Stimulated activated CD4-positive, alpha-beta T cell treated with anti-CD3 and anti-CD28 coated beads, Interleukin-12 subunit alpha, Interleukin-12 subunit beta, amount 100 ng/mL, for 24 hours (primary cell): ENCODE measurements at places on chromosomes 2 and 18.

DNA sequence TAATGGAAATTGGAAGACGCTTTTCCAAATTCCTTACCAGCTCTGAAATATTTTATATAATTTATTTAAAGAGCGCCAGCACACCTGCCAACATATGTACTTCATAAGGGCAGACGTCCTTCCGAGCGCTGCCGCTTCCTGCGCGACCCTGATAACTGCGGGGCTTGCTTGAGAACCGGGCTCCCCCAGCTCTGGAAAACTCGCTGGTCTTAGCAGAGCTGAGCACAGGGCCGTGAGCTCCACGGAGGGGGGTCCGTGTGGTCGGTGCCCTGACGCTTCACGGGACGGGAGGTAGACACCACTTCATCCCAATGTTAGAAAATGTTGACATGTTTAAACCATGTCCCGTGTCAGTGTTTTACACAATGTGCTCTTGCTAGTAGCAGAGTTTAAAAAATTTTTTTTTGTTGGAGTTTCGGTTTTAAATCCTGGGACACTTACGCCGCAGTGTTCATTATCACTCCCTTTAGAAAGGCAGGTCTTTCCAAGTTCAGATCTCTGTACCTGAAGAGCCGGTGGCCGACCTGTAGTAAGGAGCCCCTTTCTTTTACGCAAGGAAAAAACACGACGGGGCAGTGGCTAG lies 1.6 kb downstream of the NFATC1 start:
- no peak for DNase-seq

DNA sequence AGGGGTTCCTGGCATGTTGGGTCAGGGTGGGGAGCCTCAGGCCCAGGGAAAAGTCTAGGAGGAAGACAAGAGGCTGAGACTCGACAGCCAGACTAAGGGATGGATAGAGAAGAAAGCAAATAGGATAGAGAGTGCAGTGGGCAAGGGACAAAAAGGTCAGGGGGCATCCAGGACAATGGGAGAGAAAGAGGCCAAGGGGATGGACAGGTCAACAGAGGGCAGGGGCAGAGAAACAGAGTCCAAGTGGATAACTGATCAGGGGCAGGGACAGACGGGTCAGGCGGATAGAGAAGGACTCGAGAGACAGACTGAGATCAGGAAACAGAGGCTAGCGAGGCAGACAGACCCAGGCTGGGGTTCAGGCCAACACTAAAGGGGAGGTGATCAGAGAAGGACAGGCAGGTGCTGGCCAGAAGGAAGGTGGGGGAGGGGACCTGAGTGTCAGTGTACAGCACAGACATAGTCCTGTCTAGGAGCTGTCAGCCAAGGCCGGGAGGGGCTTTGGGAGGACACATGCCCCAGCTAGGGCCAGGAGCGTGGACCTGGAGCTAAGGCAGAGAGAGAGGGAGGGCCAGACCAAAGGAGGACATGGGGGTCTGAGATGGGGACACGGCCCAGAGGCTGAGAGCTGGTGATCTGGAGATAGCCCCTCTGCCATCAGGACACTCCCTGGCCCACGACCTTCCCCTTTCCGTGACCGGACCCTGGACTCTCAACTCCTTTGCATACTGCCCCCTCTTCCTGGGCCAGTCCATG lies 12.2 kb downstream of the ASIC4 start:
- no peak for DNase-seq

GRCh38 chr2:26355038-26355995 lies 8.7 kb upstream of the ADGRF3 start:
- no peak for DNase-seq

- DNase-seq, result no peak
Observed at GRCh38 chr2:24024996-24025663, 15.2 kb downstream of the MFSD2B start.

GRCh38 chr2:152468899-152469692 lies 134.1 kb downstream of the FMNL2 start:
- DNase-seq, result no peak

DNA sequence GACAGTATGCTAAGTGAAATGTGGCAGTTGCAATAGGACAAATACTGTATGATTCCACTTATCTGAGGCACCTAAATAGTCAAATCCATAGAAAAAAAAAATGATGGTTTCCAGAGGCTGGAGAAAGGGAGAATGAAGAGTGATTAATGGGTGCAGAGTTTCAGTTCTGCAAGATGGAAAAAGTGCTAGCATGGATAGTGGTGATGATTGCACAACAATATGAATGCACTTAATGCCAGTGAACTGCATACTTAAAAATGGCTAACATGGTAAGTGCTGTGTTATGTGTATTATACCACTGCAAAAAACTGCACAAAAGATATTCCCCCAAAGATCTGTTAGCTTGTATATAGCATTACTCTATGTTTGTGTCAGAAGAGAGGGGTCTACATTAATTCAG lies 185.4 kb downstream of the INHBB start:
- DNase-seq, result no peak

DNA sequence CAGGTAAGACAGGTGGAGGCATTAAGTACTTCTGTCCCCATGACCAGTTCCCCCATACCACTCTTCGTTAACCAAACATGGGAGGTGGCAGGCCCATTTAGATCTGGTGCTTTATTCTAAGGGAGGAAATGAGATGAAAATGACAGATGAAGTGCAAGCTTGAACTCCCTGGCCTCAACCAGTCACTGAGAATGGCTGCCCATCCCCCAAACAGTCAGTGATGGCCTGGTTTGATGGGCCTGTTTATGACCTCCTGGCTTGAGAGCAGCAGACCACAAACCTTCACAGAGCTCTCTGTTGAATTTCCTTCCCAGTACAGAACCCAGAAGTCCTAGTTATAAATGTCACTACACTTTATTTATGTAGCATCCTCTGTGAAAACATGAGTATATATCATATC lies 31.1 kb downstream of the EPAS1 start:
- no peak for DNase-seq

DNA sequence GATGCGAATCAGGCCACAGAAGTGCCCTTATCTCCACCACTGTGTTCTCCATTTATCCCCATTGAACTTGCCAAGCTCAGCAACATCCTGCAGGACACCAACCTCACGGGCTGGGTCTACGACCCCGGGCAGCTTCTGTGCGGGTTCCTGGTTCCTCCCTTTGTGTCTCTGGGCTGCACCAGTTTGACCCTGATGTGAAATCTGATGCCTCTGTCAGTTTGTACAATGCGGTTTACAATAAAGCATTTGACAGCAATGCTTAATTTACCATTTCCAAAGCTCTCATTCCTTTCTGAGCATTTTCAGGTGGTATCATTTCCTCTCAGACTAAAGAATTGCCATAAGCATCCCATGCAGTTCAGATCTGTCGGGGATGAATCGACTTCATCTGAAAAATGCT lies 3.3 kb upstream of the TMEM18 start:
- no peak for DNase-seq

GRCh38 chr2:9160732-9161131 lies 45.9 kb upstream of the ASAP2 start:
- no peak for DNase-seq

DNA sequence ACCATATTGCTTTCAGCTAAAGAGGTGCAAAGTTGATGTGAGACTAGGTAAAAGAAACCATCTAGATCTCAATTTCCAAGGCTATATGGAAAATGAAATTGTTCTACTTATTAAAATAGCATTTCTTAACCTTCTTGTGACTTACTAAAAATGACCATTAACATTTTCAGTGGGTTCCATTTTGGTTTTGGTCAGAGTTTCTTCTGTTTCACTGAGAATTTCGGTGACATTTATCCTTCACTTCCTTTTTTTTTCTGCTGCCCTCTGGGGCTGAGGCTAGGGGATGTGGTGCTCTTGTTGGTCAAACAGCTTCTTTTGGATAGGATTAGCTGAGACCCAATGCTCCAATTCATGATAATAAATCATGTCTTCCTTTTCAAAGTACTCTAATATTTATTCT lies 44.3 kb upstream of the REL start:
- DNase-seq, result no peak

GRCh38 chr2:44055664-44056063 lies 59.9 kb upstream of the LRPPRC start:
- no peak for DNase-seq

- no peak for DNase-seq
Observed at GRCh38 chr2:130842770-130843169, 6.1 kb downstream of the ARHGEF4 start.

GRCh38 chr2:196233805-196234475 lies 62.6 kb upstream of the STK17B start:
- DNase-seq, result no peak

- no peak for DNase-seq
Observed at GRCh38 chr2:48529676-48530032, 300 bp upstream of the STON1 start.

GRCh38 chr2:73293534-73294171 lies at the start of gene EGR4:
Gene EGR4 (minus strand): TSS chr2:73293548. CDS start chr2:73293317, 231 bp downstream.
- peak; percentile 87 for DNase-seq

DNA sequence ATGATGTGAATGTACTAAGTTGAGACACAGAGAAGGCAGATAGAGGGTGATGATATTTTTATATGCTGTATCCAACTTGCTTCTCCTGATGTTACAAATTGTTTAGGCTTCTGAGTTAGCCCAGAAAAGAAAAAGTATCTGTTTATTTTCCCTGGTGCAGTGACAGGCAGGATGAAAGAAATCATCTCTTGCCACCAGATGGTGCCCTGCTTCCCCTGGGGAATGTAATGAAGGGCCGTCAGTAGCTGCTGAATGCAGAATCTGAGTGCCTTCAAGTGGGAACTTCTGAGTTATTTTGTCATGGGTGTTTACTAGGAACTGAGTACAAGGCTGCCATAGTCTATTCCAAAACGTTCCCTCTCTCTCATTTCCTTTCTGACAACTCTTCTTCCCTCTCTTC lies 525.6 kb downstream of the MBD2 start:
- no peak for DNase-seq

GRCh38 chr2:33204945-33205344 lies 258.2 kb downstream of the LTBP1 start:
- DNase-seq, result no peak

- DNase-seq, result no peak
Observed at GRCh38 chr2:157764386-157764785, 111.7 kb downstream of the ACVR1 start.

DNA sequence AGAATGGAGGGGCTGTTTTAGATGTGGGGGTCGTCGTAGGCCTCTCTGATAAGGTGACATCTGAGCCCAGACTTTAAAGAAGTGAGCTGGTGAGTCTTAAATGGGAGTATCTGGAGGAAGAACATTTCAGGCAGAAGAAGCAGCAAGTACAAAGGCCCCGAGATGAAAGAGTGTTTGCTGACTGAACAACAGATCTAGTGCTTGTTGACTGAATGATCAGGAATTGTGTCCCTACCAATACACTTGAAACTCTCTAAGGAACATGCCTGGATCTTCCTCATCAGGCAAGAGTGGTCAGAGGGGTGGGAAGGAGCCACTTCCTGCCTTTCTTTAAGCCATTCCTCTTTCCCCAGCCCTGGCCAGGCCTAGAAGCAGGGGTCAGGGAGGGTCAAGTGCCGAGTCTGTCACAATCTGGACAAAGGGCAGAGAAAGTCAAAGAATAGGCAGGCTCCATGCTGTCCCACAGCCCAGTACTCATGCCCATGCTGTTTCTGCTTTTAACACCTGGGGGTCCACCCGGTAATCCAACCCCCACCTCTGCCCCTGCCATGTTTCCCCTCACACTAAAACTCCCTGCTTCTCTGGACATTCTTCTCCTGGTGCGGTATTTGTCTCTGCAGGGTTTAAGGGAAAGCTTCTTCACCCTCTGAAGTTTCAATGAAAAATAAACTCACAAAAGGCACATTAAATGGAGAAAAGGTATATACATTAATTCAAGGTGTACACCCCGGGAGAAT lies 3.0 kb upstream of the TMEM37 start:
- DNase-seq, result no peak

DNA sequence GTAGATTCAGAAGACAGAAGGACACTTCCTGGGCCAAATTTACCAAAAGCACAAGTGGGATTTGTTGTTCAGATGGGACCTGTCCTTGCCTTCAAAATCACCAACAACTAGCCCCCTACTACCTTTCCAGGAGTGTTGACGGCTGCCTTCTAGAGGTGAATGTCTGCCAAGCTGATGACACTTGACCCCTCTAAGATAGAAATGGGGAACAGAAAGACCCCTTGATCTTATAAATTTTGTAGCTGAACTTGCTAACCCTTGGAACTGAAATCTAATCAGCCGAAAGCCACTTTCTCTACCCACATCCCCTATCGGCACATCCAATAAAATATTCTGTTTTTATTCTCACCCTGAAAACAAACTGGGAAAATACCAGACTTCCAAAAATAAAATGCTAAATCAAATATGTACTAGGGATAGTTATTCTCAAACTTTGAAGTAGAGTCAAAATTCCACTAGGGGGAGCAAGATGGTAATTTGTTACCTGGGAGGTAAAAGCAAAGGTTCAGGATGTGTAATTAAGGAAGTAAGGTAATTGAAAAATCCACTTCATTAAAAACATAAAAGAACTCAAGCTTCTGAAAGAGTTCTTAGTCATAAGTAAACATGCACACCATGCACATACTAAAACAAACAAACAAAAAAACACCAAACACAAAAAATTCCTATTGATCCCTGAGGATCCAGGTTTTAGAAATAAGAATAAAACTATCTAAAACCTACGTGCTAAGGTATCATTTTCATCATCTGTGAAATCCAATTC lies 119.2 kb downstream of the ANKRD44 start:
- no peak for DNase-seq

DNA sequence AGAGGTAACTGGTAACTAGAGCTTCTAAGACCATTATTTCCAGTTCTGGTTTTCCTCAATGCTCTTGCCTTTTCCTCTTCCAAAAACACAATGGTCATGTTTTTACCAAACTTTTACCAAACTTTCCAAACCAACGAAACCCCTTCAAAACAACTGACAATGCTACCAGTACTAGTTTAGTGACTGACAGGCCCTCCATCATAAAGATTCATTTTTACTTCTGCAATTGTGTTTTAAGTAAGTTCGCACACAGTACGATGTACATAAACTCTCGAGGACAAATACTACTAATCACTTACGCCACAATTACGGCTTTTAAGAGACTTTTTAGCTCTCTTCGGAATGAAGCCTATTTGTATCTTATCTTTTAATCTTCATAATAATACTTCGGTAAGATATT lies 900 bp downstream of the C18orf32 start:
- DNase-seq, result no peak

DNA sequence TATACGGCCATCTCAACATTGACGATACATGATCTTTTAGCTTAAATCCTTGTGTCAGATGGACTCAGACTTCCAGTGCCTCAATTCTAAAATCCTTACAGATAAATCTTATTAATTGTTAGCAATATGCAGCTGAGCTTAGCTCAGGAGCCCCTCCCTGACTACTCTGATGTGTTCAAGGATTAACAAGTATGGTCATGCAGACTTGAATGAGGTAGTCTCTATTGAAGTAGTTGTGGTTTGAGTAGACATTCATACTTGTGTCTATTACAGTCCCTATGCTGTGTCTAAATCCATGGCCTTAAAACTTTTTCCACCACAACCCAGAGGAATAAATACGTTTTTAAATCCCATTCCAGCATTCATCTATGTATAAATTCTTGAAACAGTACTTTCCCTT lies 119.5 kb downstream of the NUP35 start:
- no peak for DNase-seq

DNA sequence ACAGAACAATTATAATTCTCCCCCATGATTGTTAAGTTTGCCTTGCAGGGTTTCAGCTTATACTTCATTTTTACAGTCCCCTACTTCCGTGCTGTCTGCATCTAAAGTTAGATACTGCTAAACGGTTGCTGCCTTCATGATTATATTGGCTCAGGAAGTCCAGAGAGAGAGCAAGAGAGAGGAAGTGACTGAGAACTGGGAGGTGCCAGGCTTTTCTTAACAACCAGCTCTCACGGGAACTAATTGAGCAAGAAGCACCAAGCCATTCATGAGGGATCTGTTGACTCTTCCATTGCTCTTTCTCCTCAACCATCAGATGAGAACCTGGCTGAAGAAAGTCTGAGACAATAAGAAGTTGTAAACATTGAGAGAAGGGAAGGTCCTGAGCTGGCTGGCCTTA lies 125.5 kb upstream of the SIX2 start:
- DNase-seq, result no peak
